ENCODE measurements at places on chromosomes 16 and 17.

- DNase-seq, result peak; percentile 7
- H3K4me1 ChIP-seq, result no peaks in the 10 kb centered on the region
- no peak overlapping the region for H3K27ac ChIP-seq
- H3K27me3 ChIP-seq, result no peaks in the 10 kb centered on the region
- H3K36me3 ChIP-seq, result no peaks in the 10 kb centered on the region
Observed at GRCh38 chr16:25575363-25575762, 116.4 kb upstream of the HS3ST4 start.

DNA sequence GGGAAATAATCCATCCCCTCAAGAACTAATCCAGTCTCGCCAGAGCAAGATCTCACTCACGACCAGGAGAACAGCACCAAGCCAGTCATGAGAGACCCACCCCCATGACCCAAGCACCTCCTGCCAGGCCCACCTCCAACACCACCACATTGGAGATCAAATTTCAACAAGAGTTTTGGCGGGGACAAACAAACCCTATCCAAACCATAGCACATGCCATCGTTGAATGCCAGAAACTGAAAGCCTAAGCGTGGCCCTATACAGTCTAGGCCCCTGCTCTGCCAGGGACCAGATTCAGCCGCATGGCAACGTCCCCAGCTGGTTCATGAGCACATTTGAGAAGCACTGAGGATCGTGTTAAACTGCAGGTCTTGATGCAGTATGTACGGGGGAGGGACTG is 57.3 kb downstream of the AXIN2 start:
- H3K36me3 ChIP-seq, result no peaks in the 10 kb centered on the region
- DNase-seq, result no peak
- no peak overlapping the region for H3K27ac ChIP-seq

DNA sequence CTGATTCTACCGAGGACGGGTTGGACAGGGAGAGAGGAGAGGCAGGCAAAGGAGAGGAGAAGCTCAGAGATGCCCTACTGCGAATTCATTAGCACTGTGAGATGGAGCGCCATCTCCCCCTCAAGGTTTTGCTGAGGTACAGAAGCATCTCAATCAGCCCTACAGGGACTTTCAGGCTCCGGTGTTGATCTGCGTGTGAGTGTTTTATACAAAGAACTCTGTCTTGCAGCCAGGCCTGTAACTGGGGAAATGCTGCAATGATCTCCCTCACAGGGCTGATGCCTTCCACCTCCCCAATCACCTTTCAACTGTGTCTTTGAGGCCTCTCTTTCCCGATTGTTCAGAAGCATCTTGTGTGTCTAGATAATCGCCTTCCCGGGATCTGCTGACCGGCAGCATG is 74.8 kb downstream of the IRX6 start:
- H3K27ac ChIP-seq, result no peak overlapping the region
- no peaks in the 10 kb centered on the region for H3K4me1 ChIP-seq
- no peaks in the 10 kb centered on the region for H3K27me3 ChIP-seq
- no peaks in the 10 kb centered on the region for H3K36me3 ChIP-seq

- H3K27ac ChIP-seq, result no peak overlapping the region
- H3K36me3 ChIP-seq, result peaks cover 25% of the 10 kb centered on the region
- no peak for DNase-seq
Observed at GRCh38 chr17:18257268-18257981, 1.1 kb downstream of the FLII start.

- H3K36me3 ChIP-seq, result peaks cover 3% of the 10 kb centered on the region
- no peak overlapping the region for H3K27ac ChIP-seq
- H3K4me3 ChIP-seq, result peak overlapping the region; percentile 95
- H3K4me1 ChIP-seq, result peaks cover 2% of the 10 kb centered on the region
- no peak for DNase-seq
- no peaks in the 10 kb centered on the region for H3K27me3 ChIP-seq
Observed at GRCh38 chr17:51258756-51259563, 889 bp downstream of the MBTD1 start.
